ENCODE measurements at places on chromosomes 16 and 17. TPM values are rescaled to one million over a fixed set of nuclear protein-coding genes. Genes with fewer than 3 reads are reported as not detected.

GRCh38 chr17:55649957-55650597 lies 72.6 kb downstream of the TMEM100 start:
- DNase-seq: no peak

DNA sequence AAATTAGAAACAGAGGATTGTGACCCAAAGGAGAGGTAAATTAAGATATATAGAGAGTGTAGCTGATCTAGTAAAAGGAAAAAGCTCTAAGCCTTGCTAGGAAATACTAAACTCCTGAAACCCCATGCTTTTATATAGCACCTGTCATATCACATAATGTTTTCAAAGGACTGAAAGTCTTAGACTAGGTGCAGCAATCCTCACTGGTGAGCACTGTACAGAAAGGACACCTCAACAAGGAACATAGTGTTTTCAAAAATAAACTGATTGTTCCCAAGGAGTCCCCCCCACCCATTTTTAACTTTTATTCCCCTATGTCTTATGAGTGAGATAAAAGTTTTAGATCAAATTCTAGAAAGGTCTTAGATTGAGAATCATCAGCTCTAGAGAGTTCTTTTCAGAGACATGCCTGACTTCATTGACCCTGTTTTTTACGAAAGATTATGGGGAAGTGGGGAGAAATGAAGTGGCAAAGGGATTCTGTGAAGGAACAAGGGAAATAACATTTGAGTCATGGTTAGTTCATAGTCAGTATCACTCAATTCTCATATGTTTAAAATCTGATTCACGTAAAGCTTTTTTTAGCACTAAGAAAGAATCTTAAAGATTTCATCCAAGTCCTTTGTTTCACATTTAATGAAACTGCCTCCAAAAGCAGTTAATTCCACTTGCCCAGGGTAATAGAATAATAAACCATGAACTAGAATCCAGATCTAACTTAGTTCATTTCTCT lies 166.4 kb downstream of the CYB561 start:
- DNase-seq: no peak

DNA sequence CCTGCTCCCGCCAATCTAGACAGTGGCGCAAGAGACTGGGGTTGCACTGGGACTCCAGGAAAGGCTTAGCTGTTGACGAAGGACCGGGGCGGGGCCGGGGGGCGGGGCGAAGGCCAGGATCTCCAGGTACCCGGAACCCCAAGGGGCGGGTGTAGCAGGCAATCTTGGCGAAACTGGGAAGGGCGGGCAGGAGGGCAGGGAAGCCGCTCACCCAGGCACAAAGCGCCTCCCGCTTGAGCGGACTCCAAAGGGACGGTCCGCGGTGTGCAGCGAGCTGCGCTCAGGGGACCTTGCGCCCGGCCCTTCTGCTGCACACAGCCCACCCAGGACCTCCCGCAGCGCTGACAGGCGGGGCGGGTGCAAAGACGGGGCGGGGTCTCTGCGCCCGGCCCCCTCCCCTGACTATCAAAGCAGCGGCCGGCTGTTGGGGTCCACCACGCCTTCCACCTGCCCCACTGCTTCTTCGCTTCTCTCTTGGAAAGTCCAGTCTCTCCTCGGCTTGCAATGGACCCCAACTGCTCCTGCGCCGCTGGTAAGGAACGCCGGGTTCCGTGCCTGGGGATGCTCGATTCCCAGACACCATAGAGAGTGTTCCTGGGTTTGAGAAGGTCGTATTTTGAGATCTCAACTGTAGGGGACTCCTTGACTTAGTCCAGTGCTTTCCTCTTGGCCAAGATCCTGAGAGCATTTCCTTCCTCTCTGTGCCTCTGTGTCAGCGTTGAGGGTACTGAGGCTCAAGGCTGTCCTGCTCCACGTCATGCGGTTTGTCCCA lies at the start of gene MT1F:
MT1F (plus strand) TSS at position 405 of the 772 bp plus-strand sequence; CDS start at position 505, 100 bp downstream.
- peak; percentile 47 for DNase-seq

- no peak for DNase-seq
These were observed 189.0 kb downstream of the ZFHX3 start for GRCh38 chr16:72858665-72859493.

GRCh38 chr17:5362162-5362811 lies 57.2 kb downstream of the NUP88 start:
- no peak for DNase-seq

- no peak for DNase-seq
These were observed 109.9 kb upstream of the DNAH9 start for GRCh38 chr17:11488407-11488806.

DNA sequence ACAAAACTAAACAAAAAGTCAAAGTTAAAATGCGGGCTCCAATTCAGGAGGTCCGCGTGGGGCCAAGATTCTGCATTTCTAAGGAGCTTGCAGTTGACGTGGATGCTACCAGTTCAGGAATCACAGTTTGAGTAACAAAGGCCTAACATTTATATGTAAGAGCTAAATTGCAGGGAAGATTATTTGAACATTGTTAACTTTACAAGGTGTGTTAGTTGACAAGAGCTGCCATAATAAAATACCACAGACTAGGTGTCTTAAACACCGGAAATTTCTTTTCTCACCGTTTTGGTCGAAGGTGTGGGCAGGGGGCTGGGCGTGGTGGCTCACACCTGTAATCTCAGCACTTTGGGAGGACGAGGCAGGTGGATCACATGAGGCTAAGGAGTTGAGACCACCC lies 24.8 kb upstream of the CMIP start:
- no peak for DNase-seq

GRCh38 chr17:62725791-62726249 lies 82.3 kb downstream of the MARCHF10 start:
- DNase-seq: no peak

The ZFP3 gene
- 9.5 TPM for total RNA-seq

GRCh38 chr17:33288954-33289353 lies 4.1 kb downstream of the ASIC2 start:
- no peak for DNase-seq

The CCL11 gene
- total RNA-seq: not detected

The CACNA1G gene
- total RNA-seq: 10.4 TPM

DNA sequence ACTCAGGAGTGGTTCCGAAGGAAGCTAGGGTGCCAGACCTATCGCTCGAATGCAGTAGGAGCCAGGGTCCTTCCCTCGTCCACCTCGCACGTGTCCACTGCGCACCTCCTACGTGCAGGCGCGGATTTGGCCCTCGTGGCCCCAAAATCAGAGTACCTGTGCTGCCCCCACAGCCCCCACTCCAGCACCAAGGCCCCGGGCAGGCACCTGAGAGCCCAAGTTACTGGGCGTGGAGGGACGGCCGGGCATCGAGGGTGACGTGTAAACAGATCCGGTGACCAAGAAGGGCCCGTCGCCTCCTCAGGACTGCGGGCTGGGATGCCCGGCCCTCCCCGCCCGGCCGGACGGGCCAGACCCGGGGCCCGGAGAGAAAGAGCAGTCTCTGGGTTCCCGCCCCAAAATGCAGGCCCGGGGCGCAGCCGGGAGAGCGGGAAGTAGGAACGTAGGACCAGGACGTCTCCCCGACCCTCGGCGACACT lies 492 bp downstream of the SLC25A39 start:
- no peak for DNase-seq

- no peak for DNase-seq
These were observed 1.2 kb downstream of the MAF start for GRCh38 chr16:79599256-79599836.

The UTS2R gene
- 5.8 TPM for total RNA-seq

GRCh38 chr16:21205303-21205702 lies 6.1 kb downstream of the ZP2 start:
- no peak for DNase-seq

The SOST gene
- not detected for total RNA-seq

GRCh38 chr16:69871708-69872107 lies 79.4 kb upstream of the CLEC18A start:
- no peak for DNase-seq

The CCDC40 gene
- 4.5 TPM for total RNA-seq

DNA sequence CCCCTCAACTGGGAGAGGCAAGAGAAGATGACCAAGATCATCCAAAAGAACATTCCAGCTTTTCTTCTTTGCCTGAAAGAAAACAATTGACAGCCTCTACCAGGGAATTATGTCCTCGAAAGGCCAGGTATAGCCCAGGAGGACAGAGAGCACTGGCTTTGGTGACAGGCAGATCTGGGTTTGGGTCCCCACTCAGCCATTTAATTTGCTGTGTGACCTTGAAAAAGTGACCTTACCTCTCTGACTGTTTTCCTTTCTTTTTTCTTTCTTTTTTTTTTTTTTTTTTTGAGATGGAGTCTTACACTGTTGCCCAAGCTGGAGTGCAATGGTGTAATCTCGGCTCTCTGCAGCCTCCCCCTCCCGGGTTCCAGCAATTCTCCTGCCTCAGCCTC lies 27.7 kb upstream of the KIFC3 start:
- DNase-seq: no peak

The DNAH9 gene
- total RNA-seq: 1.3 TPM

The GNAO1 gene
- 3.9 TPM for total RNA-seq

DNA sequence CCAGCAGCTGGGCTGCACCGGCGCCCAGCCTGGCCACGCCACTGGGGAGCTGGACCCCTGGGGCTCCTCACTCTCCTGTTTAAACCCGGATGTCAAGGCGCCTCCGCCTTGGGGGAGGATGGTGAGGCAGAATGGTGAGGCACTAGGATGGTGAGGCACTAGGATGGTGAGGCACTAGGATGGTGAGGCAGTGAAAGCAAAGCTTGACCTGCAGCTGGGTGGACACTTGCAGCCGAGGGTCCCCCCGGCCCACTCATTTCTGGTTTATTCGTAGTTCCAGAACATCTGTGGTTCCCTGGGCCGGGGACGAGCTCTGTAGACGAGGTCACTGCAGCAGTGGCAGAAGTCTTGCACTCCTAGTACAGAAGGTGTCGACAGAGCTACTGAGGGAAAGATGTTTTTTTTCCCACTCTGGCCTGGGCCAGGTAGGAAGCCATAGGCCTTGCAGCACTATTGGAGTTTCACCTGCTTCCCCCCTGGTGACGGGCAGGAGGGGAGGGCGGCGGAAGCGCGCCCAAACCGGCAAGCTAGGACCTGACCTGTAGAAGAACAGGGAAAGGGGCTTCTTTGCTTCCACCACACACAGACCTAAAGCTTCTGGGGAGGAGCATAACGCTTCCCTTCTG lies 1.1 kb upstream of the HNF1B start:
- no peak for DNase-seq

DNA sequence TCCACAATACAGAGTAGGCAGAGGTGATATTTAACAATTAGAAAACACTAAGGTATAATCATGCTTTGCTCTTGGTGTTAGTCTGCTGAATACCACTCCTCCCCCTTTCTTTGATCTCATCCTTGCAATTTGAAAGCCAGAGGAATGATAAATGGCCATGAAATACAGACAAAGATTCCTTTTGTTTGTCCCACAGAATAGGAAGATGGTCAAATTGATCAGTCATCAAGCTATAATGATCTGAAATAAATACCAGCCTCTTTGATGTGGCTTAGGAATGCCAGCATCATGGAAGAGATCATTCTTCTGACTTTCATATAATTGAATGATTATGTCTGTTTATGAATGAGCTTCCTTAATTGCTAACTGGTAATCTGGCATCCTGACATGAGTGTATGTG lies 1541.7 kb upstream of the CDH8 start:
- DNase-seq: no peak

The KRTAP9-3 gene
- not detected for total RNA-seq

The PRSS53 gene
- total RNA-seq: 2.9 TPM

GRCh38 chr16:55725055-55725777 lies 69.4 kb downstream of the SLC6A2 start:
- no peak for DNase-seq

DNA sequence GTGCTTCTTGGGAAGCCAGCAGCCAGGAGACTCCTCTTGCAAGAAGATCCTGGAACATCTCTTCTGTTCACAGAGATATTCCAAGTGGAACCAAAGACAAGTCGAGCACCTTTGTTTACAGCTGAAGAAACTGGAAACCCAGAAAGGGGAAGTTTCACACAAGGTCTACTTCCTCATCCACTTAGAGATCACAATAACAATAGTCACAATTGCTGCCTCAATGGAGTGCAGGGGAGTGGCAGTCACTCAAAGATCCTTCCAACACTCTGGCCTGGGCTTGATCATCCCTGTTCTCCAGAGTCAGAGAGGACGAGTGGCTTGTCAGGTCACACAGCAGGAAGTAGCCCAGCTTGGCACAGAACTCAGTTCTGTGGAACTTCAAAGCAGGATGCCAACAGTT lies 46.9 kb upstream of the SIAH1 start:
- DNase-seq: no peak

- DNase-seq: peak; percentile 23
These were observed 108.5 kb downstream of the PCTP start for GRCh38 chr17:55859301-55859795.

The CD300LD gene
- not detected for total RNA-seq

The SERPINF2 gene
- not detected for total RNA-seq

GRCh38 chr16:87166934-87167333 lies 150.3 kb downstream of the C16orf95 start:
- no peak for DNase-seq

DNA sequence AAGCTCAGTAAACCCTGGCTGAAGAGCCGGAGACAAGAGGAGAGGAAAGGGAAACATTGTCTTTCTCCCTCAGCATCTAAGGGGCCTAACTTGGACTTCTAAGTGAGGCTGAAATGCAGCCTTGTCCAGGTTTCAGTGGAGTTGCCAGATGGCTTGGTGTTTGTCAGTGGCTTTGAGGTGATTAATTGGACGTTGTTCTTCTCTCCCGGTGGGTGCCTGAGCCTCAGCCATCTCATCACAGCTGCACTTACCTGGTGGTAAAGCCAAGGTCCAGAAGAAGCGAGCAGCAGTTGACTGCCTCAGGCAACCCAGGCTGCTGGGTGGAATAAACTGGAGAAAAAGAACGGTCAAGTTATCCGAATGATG lies 202.2 kb upstream of the NLRP1 start:
- DNase-seq: no peak

DNA sequence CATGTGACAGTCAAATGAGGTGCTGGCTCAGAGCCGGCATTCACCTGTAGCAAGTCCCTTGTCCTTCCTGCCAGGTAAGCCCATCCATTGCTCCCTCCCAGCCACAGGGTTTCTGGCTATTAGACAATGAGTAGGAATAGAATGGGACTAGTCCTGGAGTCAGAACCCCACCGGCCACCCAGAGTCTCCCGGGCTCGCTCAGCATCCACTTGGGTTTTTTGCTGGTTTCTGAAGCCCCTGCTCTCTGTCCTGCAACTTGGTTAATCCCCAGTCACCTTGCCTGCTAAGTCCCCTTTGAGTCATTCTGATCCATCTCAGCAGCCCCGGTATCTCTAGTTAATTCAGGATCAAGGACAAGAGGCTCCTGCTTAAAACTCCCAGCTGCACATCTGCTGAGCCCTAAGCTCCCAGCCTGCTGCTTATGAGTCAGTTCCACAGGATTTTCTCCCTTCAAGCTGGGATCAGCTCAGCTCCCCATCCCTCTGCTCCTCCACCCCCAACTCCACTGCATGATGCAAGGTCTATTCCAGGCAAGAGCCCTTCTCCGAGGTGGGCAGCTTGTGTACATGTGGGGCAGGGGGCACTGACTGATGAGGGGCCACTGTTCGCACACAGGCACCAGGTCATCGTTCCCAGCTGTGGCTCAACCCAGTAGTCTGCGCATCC lies 19.9 kb upstream of the MRPS23 start:
- DNase-seq: no peak

The MRPL45 gene
- total RNA-seq: 33.5 TPM
